Stimulated activated CD4-positive, alpha-beta T cell treated with anti-CD3 and anti-CD28 coated beads, Interleukin-15, amount 100 ng/mL, for 48 hours (primary cell): ENCODE measurements at places on chromosomes 12 and 14.
A peak's percentile ranks its signal among the peaks of the same experiment; 100 is the strongest.

DNA sequence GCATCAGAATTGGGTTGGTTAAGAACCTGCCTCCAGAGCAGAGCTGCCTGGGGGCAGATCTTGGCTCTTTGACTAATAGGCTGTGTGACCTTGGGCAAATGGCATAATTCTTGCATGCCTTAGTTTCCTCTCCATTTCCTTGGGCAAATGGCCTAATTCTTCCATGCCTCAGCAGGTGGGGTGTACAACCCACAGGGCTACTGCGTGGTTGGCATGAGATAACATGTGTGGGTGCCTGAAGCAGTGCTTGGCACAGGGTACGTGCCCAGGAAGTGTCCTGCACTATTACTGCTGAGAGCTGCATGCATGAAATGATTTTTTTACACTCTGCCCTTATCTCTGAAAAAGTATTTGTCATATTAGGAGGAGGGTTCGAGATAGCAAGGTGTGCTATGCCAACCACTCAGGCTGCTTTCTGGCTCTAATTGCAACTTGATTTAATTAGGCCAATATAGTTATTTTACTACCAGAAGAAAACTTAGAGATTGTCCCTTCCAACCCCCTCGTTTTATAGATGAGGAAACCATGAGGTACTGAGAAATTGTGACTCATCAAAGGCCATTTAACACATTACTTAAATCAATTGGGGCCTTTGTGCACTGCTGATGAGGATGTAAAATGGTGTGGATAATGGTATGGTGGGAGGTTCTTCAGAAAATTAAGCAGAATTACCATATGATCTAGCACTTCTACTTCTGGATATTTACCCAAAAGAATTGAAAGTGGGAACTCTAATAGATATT is 161.6 kb upstream of the HIF1A start:
- no peak for DNase-seq

DNA sequence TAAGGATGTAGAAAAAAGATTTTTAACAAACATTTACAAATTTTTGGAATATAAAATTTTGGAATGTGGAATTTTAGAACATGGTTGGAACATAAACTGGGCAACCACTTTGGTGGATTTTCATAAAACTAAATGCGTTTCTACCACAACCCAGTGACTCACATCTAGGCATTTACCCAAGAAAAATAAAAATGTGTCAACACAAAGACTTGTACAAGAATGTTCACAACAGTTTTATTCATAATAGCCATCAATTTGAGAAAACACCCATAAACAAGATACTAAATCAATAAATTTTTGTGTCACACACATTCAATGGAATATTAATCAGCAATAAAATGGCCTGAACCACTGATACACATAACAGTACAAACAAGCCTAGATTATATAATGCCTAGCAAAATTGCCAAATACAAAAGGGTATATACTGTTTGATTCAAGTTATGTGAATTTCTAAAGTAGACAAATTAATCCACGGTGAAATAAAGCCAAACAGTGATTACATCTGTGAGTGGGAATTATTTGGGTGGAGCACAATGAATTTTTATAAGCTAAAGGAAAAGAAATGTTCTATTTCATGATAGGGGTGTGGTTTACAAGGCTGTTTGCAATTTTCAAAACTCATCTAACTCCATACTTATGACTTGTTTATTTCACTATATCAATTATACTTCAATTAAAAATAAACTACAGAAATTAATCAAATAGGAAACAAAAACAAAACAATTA is 415.2 kb upstream of the OR4E1 start:
- DNase-seq, result no peak

GRCh38 chr12:51244269-51244668 is 5.6 kb downstream of the DAZAP2 start:
- DNase-seq, result no peak

GRCh38 chr14:28762955-28763326 is 3.6 kb upstream of the FOXG1 start:
- no peak for DNase-seq

- DNase-seq, result no peak
These were observed 1.9 kb downstream of the PTPN21 start for GRCh38 chr14:88552876-88553275.

DNA sequence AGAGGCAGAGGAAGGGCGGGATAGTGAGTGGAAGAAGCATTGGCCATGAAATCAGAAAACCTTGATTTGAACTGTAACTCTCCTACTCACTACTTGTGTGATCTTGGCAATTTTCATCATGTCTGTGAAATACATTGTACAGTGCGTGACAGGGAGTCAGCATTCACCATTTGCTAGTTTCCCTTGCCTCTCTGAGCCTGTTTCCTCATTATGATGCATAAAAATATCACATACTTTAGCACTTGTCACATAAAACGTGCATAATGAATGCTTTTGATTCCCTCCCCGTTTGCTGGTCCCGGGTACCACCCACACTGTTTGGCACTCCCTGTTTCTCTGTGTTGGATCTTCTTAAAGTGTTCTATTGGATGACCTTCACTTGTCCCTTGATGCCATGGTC is 101.1 kb upstream of the FRMD6 start:
- no peak for DNase-seq

DNA sequence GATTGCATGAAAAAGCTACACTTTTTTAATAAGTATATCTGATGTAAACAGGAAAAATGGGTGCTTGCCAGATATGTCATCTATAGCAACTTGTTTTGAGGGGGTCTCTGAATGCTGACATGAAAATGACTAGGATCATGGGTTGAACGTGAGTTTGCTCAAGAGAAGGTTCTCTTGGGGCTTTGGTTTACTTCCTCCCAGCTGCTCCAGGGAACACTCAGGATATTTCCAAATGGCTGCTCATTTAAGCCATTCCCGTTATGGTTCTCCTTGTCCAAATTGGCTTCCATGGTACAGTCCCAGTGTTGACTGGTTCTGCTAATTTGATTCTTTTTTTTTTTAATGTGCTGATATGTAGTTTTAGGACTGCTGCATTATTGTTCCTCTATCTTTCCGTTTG is 118.3 kb downstream of the ETV6 start:
- no peak for DNase-seq

DNA sequence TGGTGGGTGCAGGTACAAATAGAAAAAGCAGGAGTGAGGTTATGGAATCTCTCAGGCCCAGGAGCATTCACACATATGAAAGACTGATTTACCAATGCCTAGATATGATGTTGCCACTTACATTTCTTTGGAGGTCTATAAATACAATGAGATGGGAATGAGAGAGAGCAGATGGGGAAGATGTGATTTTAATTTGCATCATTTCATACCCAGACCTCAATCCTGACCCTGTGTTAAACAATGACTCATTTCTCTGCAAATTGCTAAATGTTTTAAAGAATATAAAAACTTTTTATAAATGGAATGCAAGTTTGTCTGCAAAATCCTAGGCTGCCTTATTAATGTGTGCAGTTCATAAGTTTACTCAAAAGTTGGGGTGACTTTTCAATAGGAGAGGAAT is 38.6 kb upstream of the GNG2 start:
- no peak for DNase-seq

DNA sequence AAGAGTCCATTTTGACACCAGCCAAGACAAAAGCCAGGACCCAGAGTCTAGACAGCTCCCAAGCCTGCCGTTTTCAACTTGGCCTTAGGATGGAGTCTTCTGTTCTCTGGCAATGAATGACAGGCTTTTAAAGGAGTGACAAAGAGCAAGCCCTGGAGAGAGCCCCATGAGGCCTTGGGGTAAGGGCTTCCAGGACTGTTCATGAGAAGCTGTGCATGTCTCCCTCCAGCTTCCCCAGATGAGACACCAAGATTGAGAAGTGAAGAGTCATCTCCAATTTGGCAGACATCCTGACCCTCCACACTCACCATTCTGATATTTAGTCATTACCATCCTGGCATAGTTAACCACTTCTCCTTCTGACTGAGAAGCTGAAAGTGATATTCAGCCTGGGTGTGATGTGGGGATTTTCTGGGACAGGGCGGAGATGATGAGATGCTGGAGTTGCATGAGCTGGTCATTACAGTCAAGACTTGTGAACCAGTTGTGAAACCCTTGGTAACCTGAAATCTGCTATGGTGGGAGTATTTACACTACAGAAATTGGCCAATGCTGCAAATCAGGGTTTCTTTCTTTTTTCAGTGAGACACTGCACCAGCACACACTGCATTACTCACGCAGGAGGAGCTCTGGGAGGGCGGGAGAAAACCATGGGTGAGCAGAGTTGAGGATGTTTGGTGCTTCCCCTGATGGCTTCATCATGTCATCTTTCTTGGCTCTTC is 77.8 kb downstream of the VCPKMT start:
- peak; percentile 74 for DNase-seq

- DNase-seq, result no peak
These were observed 11.4 kb downstream of the TMEM116 start for GRCh38 chr12:112001576-112001975.

- no peak for DNase-seq
These were observed 34.0 kb downstream of the SH2B3 start for GRCh38 chr12:111439657-111440151.

DNA sequence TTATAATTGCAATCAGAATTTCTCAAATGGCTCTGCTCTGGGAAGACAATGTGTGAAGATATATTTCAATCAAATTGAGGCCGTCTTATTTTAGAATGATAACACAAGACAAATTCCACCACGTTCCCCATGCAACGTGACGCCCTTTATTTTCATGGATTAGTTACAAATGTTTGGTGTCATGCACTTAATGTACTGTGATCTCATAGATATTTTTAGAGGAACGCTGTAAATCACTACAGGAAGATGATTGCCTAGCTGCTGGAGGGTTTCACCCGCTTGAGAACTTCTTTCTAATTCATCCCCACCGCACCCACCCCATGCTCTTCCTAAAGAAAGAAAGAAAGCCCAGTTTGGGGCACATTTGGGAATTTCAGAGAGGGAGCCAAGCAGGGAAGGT is 117.2 kb downstream of the PLXNC1 start:
- DNase-seq, result no peak

- no peak for DNase-seq
These were observed 411.8 kb downstream of the NPAS3 start for GRCh38 chr14:33350366-33350990.

GRCh38 chr12:65308601-65309071 is 30.2 kb downstream of the MSRB3 start:
- no peak for DNase-seq

DNA sequence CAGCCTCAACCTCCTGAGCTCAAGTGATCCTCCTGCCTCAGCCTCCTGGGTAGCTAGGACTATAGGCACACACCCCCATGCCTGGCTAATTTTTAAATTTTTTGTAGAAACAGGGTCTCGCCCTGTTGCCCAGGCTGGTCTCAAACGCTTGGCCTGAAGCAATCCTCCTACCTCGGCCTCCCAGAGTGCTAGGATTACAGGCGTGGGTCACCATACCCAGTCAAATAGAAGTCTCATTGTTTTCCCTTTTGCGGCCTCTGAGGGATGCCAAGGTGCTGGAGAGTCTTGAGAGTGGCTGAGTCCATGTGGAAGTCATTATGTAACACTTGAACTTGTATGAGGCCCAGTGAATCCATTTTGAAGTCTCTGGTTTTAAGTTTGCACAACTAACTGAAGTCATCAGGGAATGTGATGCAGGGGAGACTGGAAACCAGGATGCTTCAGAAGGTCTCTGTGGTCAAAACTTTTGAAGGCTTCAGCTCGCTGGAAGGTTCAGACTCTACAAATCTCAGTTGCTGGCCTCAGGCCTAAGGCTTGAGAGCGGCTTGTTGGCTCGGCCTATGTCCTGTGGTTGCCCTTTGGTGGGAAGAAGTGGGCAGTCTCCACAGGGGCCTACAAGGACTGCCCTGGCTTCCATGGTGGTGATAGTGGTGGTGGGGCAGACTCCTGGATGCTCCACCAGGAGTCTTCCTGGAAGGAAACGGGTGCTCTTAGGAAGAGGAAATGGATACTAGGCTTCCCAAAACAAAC is 29.2 kb downstream of the GALNT16 start:
- DNase-seq, result no peak

- no peak for DNase-seq
These were observed 134.4 kb downstream of the BCAT1 start for GRCh38 chr12:24814379-24815113.

GRCh38 chr12:21697904-21698630 is 40.4 kb upstream of the LDHB start:
- no peak for DNase-seq

GRCh38 chr12:123829561-123829960 is 67.5 kb downstream of the DNAH10 start:
- no peak for DNase-seq
